ENCODE measurements at places on chromosomes 3 and 15.

DNA sequence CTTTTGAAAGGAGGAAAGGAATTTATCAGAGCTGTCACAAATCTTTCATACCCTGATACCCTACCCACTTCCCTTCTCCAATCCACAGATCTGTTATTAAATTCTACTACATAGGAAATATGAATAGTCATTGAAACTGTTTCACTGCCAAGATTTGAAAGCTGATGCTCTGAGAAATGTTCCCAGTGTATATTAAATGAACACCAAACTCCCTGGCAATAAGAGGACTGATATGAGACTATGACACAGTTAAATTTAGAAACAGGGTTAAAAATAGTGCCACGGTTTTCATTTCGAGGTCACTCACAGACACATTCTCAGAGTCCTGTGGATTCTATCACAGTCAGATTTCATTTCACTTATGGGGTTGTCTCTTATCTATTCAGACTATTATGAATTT is 27.2 kb upstream of the GBE1 start:
- no peak for DNase-seq

DNA sequence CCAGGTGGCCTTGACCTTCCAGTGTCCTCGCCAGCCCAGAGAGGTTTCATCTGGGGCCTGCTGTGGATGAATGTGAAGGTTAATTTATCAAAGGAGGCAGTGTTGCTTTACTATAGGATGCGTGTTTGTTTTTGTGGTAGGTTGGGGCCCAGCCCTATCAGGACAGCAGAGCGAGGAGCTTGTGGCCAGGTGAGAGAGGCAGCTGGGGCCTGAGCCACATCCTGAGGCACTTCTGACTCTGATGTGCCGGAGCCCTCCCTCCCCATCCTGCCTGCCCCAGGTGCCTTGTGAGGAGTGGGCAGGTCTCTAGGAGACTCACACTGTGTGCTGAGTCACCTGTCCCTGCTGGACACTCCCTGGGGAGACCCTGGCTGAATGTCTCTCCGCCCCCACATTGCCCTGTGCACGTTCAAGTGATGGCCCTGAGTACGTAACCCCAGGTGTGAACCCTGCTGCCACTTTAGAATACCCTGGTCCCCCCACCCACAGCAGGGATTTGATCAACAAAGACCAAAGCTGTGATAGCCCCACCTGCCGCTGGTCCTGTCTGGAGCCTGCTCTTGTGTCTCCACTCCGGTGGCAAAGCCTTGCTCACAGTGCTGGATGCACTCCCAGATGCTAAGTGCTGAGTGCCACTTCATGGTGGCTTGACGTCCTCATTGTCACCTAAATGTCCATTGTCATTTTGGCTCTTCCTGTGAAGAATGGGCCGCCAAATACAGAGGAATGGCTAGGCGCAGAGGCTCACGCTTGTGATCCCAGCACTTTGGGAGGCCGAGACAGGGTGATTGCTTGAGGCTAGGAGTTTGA is 16.0 kb downstream of the FBLN2 start:
- no peak for DNase-seq

DNA sequence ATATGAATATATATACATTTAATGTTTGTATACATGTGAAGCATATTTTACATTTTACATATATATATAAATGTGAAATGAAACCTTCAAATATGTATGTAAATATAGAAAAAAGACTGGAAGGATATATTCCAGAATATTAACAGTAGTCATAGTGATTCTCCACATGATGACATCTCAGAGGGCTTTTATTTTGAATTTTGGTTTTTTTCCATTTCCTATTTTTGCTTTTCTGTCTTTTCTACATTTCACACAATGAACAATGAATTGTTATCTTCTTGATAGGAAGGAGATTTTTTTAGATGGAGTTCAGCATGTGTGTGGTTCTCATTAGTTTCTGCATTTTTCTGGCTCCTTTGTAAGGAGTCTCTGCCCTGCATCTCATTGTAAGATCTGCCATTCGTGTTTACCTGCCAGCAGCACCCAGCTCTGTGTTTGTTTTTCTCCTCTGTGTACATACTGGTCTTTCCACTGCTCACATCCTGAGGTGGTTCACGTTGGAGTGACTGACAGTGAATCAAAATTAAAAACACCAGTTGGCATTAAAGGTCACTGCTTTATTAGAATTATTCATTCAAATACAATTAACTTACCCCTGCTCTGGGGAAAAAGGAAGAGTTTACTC is 425.3 kb upstream of the MDFIC2 start:
- no peak for DNase-seq

GRCh38 chr3:77149382-77149781 is 109.5 kb downstream of the ROBO2 start:
- DNase-seq, result no peak

DNA sequence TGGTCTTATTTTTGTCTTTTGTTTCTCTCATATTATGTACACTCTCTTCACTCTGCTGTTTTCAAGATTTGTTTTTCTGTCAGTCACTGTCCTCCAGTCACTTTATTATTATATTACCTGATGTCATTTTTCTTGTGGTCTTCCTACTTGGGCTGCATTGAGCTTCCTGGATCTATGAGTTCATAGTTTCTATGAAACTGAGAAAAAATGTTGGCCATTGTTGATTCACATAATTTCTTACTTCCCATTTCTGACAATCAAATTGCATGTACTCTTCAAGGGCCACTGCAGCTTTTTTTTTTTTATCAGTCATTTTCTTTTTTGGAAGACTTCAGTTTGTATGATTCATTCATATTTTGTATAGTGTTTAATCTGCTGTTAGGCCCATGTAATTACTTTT is 1180.6 kb upstream of the GBE1 start:
- DNase-seq, result no peak

GRCh38 chr15:90343302-90343790 is 8.7 kb upstream of the ZNF774 start:
- no peak for DNase-seq

GRCh38 chr3:144229953-144230352 is 258.3 kb downstream of the DIPK2A start:
- no peak for DNase-seq

DNA sequence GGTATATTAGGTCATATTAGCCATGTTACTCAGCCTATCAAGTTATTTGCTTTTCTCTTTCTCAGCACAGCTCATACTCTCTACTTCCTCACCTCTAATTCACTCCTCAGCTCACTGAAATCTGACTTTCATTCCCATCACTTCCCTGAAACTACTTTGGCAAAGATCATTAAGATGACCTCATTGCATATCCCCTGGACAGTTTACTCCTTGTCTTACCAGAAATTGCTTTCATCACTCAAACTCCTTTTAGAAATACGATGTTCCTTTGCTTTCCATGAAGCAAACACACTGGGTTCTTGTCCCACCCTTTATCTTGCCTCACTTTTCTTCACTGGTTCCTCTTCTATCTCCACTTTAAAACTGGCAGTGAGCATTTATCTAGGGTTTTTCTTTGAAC is 354.4 kb downstream of the TUSC7 start:
- DNase-seq, result no peak

GRCh38 chr3:24763393-24763792 is 268.7 kb upstream of the THRB start:
- DNase-seq, result no peak

GRCh38 chr3:108389372-108389771 is 93.0 kb downstream of the HHLA2 start:
- no peak for DNase-seq

DNA sequence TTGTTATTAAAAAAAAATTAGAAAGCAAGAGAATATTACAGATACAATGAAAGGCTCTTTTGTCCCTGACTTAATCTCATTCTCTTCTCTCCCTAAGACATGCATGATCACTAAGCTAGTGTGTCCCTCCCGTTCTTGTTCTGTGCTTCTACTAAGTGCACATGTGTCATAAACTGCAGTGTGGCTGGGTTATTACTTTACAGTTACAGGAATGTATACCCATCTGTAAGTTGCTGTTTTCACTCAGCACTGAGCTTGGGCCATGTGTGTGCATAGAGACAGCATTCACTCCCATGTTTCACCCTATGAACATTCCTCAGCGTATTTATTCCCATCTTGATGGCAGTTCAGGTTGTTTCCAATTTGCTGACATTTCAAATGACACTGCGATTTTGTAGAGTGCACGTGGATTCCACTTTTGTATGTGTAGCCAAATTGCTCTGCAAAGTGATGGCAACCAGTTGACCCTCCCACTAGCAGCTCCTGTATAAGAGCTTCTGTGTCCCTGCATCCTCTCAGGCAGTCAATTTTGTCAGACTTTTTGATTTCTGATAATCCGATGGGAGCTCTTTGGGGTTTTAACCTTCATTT is 145.8 kb upstream of the UBE2E1 start:
- DNase-seq, result no peak

GRCh38 chr3:54193093-54193492 is 70.7 kb downstream of the CACNA2D3 start:
- no peak for DNase-seq

GRCh38 chr3:174153871-174154270 is 705.3 kb upstream of the NAALADL2 start:
- no peak for DNase-seq

DNA sequence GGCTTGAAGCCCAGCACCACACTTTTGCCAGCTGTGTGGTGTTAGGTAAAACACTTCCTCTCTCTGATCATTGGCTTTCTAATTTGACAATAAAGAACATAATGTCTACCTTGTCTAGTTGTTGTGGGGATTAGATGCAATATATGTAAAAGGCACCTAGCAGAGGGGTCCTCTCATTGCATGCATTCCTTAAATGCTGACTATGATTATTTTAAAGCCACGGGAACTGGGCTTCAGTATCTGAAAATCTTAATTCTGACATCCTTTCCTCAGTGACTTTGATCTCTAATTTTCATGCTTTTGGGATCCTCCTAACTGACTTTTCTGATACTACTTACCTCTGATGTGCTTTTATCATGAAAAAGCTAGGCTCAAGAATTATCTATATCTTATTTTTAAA is 596.3 kb downstream of the TAFA4 start:
- DNase-seq, result no peak

GRCh38 chr15:69926006-69926405 is 171.7 kb downstream of the TLE3 start:
- DNase-seq, result no peak

- no peak for DNase-seq
Observed at GRCh38 chr3:136733317-136733833, 18.8 kb downstream of the STAG1 start.

GRCh38 chr3:16667633-16668032 is 62.4 kb upstream of the DAZL start:
- DNase-seq, result no peak

All from femur (tissue), 1 donor.